Progenitor cell of endocrine pancreas (in vitro differentiated cells): ENCODE measurements at places on chromosomes 6 and 20. TPM values are rescaled to one million over a fixed set of nuclear protein-coding genes. Genes with fewer than 3 reads are reported as not detected.
A peak's percentile ranks its signal among the peaks of the same experiment; 100 is the strongest.

Gene MAP7
- total RNA-seq: 90.3 and 101 TPM in 2 replicates

Gene ARHGAP18
- 24.9 and 26.9 TPM in 2 replicates for total RNA-seq

Gene GSTA3
- total RNA-seq: not detected in 2 replicates

Gene BTN1A1
- total RNA-seq: 1.5 and 1.6 TPM in 2 replicates

Gene WFDC10B
- not detected in 2 replicates for total RNA-seq

Gene RBL1
- 13.3 and 17.2 TPM in 2 replicates for total RNA-seq

Gene EYA2
- 0.53 and 0.73 TPM in 2 replicates for total RNA-seq

- DNase-seq: no peak
Measured at GRCh38 chr6:87522686-87523085, 49.9 kb downstream of the SLC35A1 start.

- no peak for DNase-seq
Measured at GRCh38 chr20:9141070-9141469, 72.2 kb downstream of the PLCB4 start.

DNA sequence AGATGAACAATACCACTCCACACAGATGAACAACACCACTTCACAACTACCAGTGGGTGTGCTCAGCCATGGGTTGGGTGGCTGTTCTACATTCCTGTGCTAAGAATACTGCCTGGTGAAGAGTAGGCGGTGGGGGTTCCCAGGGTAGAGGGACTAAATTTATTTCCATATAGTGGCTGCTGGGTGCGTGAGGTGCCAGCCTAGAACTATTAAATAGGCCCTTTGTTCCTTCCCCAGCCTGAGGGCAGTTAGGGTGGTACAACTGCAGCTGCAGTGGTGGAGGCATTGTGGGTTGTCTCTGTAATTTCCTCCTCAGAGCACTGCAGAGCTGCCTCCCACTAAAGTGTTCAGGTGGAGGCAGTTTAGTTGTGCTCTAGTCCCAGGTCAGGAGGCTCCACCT is 618.4 kb downstream of the MMUT start:
- DNase-seq: no peak

- DNase-seq: peak; percentile 50
Measured at GRCh38 chr20:59604741-59605600, 631 bp downstream of the PHACTR3 start.

GRCh38 chr20:15857173-15857784 is 716.0 kb downstream of the KIF16B start:
- DNase-seq: no peak

GRCh38 chr6:40722553-40723258 is 135.5 kb upstream of the LRFN2 start:
- DNase-seq: no peak

GRCh38 chr6:116010790-116011401 is 49.8 kb downstream of the FRK start:
- DNase-seq: peak; percentile 27

DNA sequence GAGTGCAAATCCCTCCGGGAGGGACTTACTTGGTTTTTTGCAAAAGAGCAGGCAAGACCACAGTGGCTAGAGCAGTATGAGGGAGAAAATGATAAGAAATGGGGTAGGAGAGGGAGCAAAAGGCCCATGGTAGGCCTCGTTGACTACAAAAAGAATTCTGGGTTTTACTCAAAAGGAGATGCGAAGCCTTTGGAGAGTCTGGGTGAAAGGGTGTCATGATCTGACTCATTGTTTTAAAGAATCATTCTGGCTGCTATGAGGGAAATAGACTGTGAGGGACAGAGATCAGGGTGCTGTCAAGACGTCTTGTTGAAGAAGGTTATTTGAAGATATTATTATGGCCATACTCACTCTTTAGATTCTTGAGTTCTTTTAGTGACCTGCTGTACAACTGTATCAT is 13.0 kb downstream of the TBC1D32 start:
- no peak for DNase-seq

DNA sequence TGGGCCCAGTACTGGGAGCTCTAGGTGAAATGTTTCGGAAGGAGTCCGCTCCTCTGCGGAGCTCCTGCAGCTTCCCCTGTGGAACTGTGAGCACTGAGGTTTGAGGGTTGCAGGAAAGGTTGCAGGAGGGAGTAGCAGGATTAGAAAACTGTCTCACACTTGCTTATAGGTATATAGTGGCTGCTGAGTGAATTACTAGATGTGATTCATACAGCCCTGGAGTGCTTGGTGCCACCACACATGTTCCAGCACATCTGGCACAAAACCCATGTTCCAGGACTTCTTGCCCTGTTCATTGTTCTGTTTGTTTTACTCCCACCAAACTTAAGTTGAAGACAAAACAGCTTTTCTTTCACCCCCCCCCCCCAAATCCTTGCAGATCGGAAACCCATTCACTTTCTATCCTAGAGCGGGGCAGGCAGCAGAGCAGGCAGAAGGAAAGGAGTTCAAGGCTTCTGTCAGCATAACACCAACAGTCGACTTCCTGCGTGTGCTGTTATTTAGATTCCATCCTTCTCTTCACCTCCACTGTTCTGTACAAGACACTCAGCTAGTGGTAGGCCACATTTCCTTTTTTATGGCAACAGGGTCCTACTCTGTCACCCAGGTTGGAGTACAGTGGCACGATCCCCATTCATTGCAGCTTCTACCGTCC is 669 bp upstream of the PEX6 start:
- no peak for DNase-seq

DNA sequence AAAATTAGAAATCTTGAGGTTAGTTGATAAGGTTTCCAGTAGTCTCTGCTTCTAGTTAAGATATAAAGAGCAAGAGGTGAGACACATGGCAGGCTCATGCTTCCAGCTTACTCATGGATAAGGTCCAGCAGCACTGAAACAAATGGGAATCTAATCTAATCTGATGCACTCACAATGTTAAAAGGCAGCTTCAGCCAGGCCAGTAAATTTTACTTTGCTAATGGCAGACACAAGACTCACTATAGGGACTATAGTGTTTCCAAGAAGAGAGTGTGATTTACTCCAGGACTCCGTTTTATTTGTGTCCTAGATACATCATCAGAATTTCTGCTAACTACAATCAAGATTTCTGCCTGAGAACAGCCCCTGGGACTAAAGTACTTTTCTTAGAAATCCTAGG is 324.8 kb downstream of the SMOC2 start:
- no peak for DNase-seq

- no peak for DNase-seq
Measured at GRCh38 chr6:14281811-14282660, 164.5 kb downstream of the CD83 start.

DNA sequence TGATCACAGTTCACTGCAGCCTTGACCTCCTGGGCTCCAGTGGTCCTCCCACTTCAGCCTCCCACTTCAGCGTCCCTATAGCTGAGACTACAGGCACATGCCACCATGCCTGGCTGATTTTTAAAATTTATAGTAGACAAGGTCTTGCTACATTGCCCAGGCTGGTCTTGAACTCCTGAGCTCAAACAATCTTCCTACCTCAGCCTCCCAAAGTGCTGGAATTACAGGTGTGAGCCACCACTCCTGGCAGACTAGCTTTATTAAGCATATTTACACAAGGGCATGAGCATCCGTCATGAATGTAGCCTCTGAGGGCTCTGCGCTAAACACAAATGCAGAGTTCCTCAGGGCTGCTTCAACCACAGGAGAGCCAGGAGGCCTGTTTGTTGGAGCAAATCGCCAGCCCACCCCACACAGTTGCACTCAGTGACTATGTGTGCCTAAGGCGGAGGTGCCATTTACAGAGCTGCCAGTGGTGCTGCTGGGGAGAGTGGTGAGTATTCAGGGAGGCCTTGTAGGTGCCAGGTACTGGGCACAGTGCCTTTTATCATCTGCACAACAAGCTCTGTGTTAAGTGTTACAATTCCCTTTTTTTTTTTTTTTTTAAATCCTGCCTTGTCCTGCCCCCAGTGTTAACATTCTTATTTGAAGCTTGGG is 78.2 kb downstream of the PSMG4 start:
- no peak for DNase-seq

DNA sequence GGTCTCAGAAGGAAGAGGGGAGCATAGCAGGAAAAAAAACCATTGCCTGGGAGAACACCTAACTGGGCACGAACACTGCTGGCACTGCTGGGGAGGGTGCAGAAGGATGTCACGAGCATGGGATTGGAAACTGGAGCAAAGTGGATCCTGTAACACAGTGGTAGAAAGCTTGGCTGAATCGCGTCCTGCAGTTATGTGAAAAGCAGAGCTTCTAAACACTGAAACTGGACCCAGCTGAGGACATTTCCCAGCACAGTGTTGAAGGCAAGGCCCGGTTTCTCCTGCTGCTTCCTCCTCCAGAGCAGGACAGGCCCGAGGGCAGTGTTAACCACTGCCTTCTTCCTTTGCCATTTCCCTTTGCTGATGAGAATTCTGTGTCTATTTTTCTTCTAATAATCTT is 6.7 kb downstream of the APMAP start:
- DNase-seq: no peak

- DNase-seq: peak; percentile 56
Measured at GRCh38 chr20:46512943-46513844, at the start of gene ZNF334. Gene ZNF334, minus strand, starts transcription at chr20:46513559. Its CDS starts 1,457 bp downstream, at chr20:46512102.

DNA sequence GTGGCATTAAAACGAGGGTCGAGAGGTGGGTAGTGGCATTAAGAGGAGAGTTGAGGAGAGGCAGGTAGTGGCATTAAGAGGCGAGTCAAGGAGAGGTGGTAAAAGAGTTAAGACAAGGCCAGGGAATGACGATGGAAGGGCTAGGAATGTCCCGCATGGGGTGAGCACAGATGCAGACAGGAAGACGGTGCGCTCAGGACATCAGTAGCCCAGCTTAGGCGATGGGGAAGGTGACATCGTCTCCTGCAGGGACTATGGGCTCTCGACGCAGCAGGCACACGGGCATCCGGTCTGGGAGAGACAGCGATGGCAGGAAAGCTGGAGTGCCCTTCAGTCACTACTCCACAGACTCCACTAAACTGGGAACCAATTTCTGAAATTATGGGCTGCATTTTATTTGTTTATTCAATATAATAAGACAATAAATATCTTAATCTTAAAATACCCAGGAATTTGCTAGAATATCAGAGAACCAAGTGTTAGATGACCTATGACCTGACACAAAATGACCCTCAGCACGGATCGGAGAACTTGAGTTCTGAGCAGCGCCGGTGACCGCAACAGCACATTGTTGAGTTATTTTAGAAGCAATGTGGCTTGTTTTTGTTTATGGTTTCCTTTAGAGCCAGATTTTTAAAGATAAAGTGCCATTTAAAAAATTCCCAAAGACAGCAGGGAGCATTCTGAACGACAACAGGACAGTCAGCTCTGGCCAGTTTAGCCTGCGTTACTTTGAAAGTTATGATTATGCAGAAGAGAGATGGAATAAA is 177.7 kb downstream of the SMOC2 start:
- DNase-seq: no peak
